ENCODE measurements at places on chromosomes 13 and 19. TPM values are rescaled to one million over a fixed set of nuclear protein-coding genes. Genes with fewer than 3 reads are reported as not detected.

DNA sequence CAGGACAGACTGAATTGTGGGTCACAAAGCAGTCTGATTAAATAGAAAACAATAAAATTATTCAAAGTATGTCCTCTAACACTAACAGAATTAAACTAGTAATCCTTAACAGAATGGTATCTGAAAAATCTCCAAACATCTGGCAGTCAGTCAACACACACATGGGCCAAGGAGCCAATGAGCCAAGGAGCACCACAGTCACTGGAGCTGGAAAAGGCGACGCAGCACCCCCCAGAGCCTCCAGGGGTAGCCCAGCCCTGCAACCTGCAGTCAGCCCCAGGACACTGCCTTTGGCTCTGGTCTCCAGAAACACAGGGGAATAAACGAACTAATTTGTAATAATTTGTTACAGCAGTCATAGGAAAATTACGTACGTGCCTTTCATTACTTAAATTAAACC, 12.3 kb downstream of the TUBGCP3 start:
- no peak overlapping the region for H3K27ac ChIP-seq
- H3K4me3 ChIP-seq, result no peak overlapping the region
- no peaks in the 10 kb centered on the region for H3K36me3 ChIP-seq
- no peak for DNase-seq
- peaks cover 52% of the 10 kb centered on the region for H3K4me1 ChIP-seq

DNA sequence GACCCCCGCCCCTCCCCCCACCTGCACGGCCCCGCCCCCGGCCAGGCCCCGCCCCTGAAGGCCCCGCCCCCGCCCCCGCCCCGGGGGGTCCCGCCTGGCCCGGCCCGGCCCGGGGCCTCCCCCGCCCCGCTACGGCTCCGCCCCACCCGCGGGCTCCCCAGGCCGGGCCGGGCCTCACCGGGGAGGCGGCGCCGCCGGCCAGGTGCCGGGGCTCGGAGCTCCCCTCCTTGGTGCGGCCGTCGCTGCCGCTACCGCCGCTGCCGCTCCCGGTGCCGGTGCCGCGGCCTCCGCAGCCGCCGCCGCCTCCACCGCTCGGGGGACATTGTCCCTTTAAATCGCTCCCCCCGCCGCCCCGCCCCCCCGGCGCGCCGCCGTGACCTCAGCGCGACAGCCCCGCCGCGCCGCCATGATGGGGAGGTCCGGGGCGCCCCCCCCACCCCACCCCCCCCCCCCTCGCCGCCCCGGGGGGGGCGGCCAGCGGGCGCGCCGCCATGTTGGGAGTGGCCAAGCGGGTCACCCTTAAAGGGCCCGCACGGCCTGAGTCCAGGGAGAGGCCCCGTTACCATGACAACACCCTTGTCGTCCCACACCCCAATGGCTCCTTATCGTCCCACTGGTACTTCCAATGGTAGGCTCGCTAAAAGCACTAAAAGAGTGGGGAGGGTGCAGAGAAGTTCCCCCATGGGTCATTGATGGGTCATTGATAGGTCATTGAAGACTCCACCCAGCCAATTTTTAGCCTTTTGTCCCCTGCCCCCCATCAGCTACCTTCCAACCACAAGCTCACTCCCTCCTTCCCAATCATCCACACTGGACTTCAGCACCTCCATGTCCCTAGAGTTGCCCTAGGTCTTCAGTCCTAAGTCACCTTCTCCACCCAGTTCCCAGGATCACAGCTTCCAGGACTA, at the start of gene WIZ:
Gene WIZ (minus strand): TSS at position 337 of the 908 bp plus-strand sequence. CDS start 1,649 bp downstream, outside the sequence.
- peak; percentile 84 for DNase-seq
- peaks cover 21% of the 10 kb centered on the region for H3K36me3 ChIP-seq
- H3K4me1 ChIP-seq, result peaks cover 32% of the 10 kb centered on the region
- no peaks in the 10 kb centered on the region for H3K27me3 ChIP-seq
- H3K27ac ChIP-seq, result peak within 1 kb of the TSS; percentile 76

DNA sequence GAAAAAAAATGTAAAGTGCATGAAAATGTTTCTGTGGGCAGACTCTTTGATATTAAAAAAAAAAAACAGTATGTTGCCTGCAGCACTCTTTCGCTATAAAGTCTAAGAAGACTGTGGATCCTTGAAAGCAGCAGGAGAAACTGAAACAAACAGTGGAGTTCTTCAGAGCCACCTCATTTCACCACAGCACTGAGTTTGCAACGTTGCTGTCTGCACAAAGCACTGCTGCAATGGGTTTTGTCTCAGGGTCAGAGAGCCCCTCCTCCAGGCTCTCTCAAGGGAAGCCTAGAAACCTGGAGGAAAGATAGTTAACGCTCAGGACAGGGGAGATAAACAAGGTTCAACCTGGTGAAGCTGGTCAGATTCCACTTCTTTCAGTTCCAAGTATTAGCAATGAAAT, 248.7 kb downstream of the EFNB2 start:
- no peak overlapping the region for H3K27ac ChIP-seq
- H3K36me3 ChIP-seq, result no peaks in the 10 kb centered on the region
- H3K27me3 ChIP-seq, result no peaks in the 10 kb centered on the region
- no peak for DNase-seq
- no peak overlapping the region for H3K4me3 ChIP-seq
- H3K4me1 ChIP-seq, result no peaks in the 10 kb centered on the region

The METTL21C gene
- total RNA-seq, result not detected

DNA sequence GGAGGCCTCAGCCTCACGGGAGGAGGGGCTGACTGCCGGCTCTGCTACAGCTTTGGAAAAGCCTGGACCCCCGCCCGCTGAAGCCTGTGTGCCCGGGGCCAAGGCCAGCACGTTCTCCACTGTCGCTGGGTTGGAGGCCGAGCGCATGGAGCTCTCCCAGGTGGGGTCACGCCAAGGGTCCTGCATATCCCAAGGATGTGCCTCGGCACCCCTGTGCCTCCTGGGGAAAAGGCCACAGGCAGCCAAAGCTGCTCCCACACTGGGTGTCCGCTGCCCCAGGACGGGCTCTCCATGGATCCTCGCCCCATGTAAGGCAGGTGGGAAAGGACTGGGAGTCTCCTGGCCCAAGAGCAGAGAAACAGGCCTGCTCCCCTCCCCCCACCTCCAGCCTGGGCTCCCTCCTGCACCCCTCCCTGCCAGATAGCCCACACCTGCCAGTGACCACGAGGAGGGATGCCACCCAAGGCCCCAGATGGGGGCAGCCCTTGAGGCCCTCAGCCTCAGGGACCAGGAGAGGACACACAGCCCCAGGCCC, 64.0 kb downstream of the MLLT1 start:
- no peaks in the 10 kb centered on the region for H3K36me3 ChIP-seq
- no peak overlapping the region for H3K27ac ChIP-seq
- H3K27me3 ChIP-seq, result no peaks in the 10 kb centered on the region
- H3K4me1 ChIP-seq, result no peaks in the 10 kb centered on the region

The ZNF607 gene
- 5.6 TPM for total RNA-seq

The SHISA2 gene
- total RNA-seq, result 0.67 TPM

The ZNF536 gene
- total RNA-seq, result not detected

The IFNL1 gene
- 0.36 TPM for total RNA-seq

The MIR17HG gene
- total RNA-seq, result 15.9 TPM

DNA sequence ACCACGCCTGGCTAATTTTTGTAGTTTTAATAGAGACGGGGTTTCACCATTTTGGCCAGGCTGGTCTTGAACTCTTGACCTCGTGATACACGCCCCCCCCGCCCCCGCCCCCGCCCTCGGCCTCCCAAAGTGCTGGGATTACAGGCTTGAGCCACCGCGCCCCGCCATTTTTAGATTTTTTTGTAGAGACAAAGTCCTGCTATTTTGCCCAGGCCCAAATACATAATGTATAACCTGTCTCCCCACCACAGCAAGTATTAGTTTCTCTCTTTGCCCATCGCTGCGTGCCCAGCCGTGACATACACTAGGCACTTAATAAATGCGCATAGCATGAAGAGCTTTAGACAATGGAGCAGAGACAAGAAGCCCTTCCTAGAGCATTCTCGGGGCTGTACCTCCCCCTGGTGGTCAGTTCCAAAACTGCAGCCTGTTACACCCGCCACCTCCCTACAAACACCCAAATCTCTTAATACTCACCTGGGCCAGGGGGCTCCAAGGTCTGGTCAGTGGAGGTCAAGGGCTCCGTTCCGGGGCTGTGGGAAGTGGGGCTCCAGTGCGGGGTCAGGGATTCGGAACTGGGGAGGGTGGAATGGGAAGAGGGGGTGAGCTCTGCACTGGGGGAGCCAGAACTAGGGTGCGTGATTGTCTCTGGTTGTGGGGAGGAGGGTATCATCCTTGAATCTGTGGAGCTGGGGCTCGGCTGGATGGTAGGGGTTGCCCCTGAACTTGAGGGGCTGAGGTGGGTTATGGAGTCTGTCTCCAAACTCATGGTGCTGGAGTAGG, 22.5 kb downstream of the IQCN start:
- H3K4me1 ChIP-seq, result peaks cover 7% of the 10 kb centered on the region
- H3K27me3 ChIP-seq, result peaks cover 25% of the 10 kb centered on the region
- H3K36me3 ChIP-seq, result no peaks in the 10 kb centered on the region

- H3K4me1 ChIP-seq, result no peaks in the 10 kb centered on the region
- no peak for DNase-seq
- peaks cover 6% of the 10 kb centered on the region for H3K27me3 ChIP-seq
- H3K4me3 ChIP-seq, result no peak overlapping the region
- no peaks in the 10 kb centered on the region for H3K36me3 ChIP-seq
Observed at GRCh38 chr13:39244561-39245230, 206.4 kb downstream of the NHLRC3 start.

The MBD3L3 gene
- total RNA-seq, result not detected

DNA sequence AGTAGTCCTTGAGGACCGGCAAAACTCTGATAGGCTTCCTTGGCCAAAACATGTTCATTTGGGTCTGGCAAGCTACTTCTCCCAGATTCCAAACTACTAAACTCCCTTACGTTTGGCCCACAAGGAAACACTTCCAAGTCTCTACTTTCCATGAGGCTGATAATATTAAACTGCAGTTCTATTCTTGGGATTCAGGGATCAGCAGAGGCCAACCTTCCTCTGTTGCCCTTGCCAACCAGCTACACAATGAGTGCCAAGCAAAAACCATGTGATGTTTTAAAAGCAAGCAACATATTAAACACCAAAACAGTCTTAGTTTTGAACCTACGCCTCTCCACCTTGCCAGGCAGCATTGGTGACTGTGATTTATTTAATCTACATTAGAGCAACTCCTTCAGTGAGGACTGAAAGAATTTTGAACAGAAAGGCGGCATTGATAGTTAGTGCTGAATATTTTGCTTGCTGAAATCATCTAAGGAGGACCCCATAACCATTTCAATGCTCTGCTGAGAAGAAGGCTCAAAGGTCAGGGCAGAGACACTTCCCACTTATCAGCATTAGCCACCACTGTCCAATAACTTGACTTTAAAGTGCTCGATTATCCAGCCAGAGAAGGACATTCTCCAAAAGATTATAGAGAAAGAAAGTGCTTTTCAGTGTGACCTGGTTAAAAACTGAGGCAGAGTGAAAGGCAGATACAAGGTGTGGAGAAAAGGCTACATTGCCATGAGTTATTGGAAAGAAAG, 287.1 kb downstream of the TBC1D4 start:
- no peaks in the 10 kb centered on the region for H3K4me1 ChIP-seq
- peaks cover 27% of the 10 kb centered on the region for H3K27me3 ChIP-seq
- no peak overlapping the region for H3K4me3 ChIP-seq

DNA sequence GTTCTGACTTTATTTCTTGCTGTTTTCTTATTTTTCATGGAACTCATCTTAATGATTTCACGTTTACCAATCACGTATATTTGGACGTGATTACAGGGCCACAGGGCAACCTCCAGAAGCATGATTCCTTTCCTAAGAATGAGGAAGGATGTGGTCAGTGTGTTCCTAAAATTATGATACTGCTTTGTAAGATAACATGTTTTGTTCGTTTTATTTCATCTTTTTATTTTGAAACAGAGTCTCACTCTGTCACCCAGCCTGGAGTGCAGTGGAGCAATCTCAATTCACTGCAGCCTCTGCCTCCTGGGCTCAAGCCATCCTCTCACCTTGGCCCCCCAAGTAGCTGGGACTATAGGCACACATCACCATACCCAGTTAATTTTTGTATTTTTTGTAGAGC, 24.8 kb upstream of the LAIR1 start:
- DNase-seq, result no peak
- peak overlapping the region; percentile 96 for H3K4me3 ChIP-seq
- H3K27me3 ChIP-seq, result peaks cover 12% of the 10 kb centered on the region
- no peak overlapping the region for H3K27ac ChIP-seq
- peaks cover 17% of the 10 kb centered on the region for H3K4me1 ChIP-seq

The SOHLH2 gene
- not detected for total RNA-seq

DNA sequence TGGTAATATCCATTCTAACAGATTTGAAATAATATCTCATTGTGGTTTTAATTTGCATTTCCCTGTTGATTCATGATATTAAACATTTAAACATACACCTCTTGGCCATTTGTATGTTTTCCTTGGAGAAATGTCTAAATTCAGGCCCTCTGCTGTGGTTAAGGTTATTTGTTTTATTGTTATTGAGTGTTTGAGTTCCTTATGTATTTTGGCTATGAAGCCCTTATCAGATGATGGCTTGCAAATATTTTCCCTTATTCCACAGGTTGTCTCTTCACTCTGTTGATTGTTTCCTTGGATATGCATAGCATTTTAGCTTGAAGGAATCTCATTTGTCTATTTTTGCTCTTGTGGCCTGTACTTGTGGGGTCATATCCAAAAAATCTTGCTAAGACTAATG, 303.6 kb downstream of the GPC5 start:
- no peaks in the 10 kb centered on the region for H3K4me1 ChIP-seq
- H3K27me3 ChIP-seq, result no peaks in the 10 kb centered on the region

The LILRA2 gene
- not detected for total RNA-seq

The DAND5 gene
- not detected for total RNA-seq

GRCh38 chr19:10412257-10412977, 7.9 kb upstream of the PDE4A start:
- H3K27ac ChIP-seq, result peak overlapping the region; percentile 80
- no peaks in the 10 kb centered on the region for H3K36me3 ChIP-seq
- H3K4me1 ChIP-seq, result peaks cover 52% of the 10 kb centered on the region
- H3K4me3 ChIP-seq, result peak overlapping the region; percentile 52

DNA sequence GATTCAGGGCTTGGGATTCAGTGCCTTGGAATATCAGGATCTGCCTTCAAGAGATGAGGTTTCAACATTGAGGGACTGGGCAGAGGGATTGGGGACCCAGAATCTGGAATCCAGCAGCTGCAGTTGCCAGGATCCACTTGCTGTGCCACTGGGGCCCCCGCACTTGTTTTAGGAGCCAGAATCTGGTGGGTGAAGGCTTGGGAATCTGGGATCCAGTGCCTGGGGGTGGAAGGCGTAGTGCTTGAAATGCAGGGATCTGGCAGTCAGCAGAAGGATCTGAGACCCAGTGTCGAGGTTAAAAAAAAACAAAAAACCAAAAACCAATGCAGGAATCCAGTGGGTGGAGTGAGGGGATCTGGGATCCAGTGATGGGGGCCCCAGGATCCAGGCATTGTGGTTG, 7.3 kb upstream of the SLC25A41 start:
- H3K4me3 ChIP-seq, result no peak overlapping the region
- H3K36me3 ChIP-seq, result no peaks in the 10 kb centered on the region
- no peak overlapping the region for H3K27ac ChIP-seq

The FXYD3 gene
- not detected for total RNA-seq

The PRODH2 gene
- total RNA-seq, result not detected
